ENCODE measurements at places on chromosomes 16 and 17.

DNA sequence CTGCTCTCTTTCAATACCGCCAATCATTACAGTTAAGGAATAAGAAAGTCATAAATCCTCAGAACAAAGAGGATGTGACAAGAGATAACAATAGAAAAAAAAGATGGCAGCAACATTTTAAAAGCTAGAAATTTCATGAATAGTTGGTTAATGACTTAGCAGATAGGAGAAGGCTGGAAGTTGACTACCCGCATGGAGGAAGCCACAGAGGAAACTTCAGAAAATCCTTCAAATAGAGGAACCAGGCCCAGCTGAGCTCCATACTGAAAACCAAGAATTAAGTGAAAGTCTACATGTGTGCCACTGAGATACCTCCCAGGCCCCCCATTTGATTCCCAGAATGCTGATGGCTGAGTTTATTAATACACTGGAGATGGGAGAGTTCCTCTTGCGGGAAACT, 109.3 kb downstream of the GSG1L start:
- no peak for DNase-seq

DNA sequence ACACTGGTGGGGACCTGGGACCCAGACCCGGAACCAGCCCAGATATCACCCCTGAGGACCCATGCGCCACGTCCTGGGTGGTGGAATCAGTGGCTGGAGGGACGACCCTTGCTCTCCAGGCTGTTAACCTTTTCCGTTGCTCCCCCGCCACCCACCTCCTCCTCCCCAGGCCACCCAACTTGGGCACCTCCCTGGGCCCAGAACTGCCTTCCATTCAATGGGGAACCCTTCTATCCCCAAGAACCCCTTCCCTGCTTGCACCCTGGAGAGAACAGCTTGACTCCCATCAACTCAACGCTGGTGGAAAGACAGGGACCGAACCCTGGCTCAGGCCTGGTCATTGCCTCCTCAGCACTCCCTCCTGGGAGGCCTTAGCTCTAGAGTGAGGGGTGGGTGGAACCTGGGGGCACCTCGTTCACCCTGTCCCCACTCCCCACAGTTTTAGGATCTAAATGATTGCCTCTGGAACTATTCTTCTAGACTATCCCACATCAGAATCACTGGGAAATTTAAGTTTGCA, 5.7 kb upstream of the IL32 start:
- no peak for DNase-seq

DNA sequence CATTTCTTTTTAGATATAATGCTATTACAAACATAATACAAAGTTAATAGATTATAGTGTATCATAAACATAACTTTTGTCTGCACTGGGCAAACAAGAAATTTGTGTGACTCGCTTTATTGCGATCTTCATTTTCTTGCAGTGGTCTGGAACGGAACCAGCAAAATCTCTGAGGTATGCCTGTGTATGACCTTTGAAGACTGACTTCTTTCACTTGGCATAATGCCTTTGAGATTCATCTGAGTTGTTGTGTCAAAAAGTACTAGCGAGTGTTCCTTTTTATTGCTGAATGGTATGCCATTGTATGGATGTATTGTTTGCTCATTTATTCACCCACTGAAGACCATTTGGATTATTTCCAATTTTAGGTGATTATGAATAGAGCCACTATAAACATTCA, 69.2 kb downstream of the TANC2 start:
- DNase-seq, result no peak

DNA sequence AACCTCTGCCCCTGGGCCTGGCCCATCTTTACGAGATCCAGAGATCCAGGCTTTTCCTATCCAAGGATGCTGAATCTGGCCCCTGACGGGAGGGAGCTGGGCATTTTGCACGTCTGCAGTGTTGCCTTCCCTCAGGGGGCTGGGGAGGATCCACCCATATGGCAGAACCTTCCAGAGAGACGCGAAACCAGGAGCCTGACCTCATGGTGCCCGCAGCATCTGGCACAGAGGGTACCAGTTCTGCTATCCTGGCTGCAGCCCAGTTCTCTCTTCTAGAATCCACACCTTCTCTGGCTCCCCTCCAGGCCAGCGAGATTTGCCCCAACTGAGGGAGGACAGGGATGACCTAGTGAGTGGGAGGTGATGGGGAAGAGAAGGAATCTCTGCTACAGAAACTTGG, 20.5 kb upstream of the ZNF652 start:
- DNase-seq, result no peak

DNA sequence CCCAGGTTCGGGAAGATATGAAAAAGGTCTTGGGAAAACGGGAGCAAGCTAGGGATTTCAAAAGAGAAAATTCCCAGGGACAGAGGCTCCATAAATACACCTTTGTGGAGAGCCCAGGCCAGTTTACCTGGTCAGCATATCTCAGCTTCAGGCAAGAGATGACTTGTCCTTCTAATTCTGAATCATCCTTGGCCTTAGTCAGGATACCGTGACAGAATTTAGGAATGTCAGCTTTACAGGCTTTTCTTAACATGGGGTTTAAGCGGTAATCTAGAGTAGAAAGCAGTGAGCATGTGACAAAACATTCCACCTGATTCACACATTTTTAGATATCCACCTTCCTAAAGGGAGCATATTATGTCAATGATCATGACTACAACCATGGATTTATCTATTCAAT, 41.1 kb upstream of the CLEC18B start:
- DNase-seq, result no peak

DNA sequence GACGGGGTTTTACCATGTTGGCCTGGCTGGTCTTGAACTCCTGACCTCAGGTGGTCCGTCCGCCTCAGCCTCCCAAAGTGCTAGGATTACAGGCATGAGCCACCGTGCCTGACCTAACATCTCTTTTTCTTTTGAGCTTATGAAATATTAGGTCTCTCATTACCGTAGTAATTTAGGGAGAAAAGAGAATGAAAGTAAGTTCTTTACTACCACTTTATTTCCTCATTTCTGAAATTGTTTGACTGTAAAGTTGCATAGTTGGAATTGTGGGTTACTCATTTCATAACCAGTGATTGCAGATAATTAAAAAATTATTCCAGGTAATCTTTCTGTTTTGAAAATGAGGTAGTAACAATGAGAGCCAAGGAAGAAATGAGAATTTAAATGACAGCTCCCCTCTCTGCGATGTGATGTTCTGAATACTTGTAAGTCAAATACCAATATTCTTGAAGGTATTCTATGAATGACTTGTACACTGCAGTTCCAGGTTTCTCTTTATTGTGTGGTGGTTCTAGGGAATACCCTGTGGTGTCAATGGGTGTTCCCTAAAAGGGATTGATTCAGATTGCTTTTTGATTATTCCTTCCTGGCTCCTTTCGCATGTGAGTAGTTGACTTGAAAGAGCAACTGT, 28.3 kb downstream of the MAP2K4 start:
- DNase-seq, result no peak

DNA sequence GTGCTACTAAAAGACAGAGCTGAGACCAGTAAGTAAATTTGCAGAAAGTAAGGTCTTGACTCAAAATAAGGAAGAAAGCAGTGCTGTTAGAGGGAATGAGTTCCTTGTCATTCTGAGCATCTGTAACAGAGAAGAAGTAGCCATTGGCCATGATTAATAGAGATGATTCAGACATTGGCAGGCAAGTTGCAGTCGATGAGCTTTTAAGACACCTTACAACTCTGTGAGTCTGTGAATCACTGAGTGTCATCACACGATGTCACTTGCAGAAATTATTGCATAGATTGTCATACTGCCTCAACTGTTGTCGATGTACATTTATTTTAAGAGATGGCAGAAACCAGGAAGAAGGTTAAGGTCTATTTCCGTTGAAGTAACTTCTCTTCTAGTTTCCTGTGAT, 201.1 kb upstream of the CDH13 start:
- DNase-seq, result no peak

DNA sequence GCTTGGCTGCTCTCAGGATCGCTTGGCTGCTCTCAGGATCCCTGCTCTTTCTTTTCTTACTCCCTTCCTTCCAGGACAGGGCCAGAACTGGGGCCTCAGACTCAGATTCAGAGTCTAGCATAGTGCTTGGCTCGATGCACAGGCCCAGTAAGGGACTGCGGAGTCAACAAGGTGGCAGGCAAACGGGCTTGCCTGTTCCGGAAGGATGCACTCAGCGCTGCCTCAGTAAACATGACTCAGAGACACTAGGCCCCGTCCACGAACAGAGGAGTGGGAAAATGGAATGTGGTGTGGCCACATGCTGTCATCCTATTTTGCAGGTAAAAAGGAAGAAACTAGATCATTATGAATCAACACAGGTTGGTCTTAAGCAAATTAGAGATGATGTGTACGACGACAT, 9.8 kb downstream of the SPHK1 start:
- DNase-seq, result no peak

DNA sequence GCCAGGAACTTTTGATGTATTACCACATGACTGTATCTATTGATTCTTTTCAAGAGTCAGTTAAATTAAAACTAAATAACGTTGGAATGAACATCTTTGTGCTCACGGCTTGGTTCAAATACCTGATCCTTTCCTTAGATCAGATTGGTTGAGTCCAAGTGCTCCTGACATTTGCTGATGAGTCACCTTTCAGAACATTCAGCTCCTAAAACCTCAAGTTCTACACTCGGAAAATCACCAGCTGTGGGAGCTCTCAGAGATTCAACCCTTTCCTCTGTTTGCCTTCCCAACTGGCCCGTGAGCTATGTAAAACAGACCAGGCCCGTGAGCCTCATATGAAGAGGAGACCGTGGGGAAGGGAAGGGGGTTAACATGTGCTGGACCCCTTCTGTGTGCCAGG, 68.1 kb downstream of the RTN4RL1 start:
- no peak for DNase-seq

DNA sequence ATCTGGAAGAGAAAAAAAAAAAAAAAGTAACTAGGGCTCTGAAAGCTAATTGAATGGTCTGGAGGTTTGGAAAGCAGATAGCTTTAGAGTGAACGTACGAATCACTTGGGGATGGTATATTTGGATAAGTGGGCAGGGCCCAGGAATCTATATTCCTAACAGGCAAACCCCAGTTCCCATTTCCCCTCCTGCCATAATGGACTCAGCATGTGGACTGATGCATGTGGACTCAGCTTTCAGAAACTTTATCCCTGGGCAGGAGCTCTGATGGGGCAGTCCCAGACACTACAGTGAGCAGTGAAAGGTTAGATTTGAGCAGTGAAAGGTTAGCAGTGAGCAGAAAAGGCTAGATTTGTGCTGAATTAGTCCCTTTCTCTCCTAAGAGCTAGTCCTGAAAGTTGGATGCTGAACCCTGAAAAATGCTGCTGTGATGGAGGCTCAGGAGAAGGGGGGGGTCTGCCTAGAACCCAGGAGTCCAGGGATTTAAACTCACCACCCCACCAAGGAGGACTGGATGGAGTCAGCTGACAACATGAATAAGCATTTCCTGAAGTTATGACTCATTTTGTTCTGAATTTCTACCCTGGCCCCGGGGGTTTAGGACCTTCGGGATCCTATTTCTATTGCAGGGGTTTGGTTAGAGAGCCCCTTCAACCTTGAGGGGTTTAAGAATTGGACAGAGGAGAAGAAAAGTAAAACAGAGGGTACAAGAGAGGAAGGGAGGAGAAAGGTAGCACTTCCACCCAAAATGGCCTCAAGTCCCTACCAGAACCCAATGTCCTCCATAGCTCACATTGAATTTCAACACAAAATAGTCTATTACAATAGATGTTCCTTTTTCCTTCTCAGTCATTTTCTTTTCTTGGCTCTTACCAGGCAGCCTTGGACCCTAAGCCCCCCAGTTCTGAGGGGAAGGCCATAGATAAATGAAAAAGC, 10.3 kb upstream of the FZD2 start:
- DNase-seq, result no peak

- no peak for DNase-seq
Observed at GRCh38 chr17:65092262-65092661, 35.7 kb upstream of the GNA13 start.

GRCh38 chr17:78210111-78210510, 3.9 kb upstream of the BIRC5 start:
- DNase-seq, result no peak

DNA sequence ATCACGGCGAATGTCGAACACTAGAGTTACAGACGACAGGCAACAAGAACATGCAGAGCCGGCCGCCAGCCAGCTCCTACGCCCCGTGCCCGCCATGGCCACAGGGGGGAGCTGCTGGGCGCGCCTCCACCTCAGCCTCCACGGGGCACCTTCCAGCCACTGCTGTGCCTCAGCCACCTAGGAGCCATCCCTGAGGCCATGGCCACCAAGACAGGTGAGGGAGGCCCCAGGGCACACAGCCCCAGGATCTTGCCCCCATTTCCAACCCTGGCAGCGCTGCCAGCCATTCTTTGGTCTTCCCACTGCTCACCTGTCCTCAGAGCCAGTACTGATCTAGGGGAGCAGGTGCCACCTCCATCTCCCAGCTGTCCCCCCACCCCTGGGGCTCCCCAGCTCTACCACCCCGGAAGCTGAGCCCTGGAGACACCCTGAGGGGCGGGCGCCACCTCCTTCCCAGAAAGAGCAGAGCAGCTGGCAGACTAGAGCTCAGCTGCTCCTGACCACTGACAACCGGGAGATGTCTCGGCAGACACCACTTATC, 11.8 kb downstream of the GNPTG start:
- no peak for DNase-seq

DNA sequence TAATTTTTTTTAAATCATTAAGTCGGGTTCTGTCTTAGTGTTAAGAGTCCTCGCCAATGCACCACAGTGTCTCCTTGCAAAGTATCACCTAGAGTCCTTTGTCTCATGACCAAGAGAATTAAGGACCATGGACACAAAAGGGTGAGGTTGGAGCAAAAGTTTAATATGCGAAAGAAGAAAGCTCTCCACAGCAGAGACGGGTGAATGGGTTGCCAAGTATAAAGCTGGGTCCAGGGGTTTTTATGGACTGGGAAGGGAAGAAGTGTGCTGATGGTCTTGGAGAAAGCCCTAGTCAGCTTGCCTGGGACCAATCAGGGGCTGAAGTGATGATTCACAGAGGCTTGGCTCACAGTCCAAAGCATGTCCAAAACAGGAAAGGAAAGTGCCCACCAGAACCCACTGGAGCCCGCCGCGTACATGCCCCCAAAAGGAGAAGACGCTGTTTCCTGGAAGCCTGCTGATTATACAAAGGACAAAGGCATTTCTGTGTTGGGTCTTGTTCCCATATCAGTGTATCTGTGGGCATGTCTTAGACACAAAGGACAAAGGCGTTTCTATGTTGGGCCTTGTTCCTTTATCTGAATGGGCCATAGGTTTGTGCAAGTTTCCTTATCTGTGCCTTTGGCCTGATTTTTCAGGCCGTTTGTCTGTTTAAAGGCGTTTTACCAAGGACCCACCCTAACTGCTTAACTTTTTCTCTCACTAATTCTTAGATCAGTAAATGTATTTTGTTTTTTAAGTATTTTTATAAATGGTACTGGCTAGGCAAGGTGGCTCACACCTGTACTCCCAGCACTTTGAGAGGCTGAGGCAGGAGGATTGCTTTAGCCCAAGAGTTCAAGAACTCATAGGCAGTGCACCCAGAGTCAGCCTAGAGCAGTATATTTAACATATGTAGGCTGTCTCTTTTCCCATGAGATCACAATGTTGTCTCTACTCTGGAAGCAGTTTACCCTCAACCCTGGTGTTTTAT, 28.7 kb upstream of the ATF7IP2 start:
- no peak for DNase-seq
